Naive thymus-derived CD4-positive, alpha-beta T cell (primary cell): ENCODE measurements at places on chromosomes 1 and 21. TPM values are rescaled to one million over a fixed set of nuclear protein-coding genes. Genes with fewer than 3 reads are reported as not detected.

Gene KLHL12
- 12.1 TPM for polyA plus RNA-seq

Gene GLIS1
- not detected for polyA plus RNA-seq

Gene PGLYRP4
- not detected for polyA plus RNA-seq

Gene PLD5
- polyA plus RNA-seq: not detected

Gene TRIM62
- polyA plus RNA-seq: 3.6 TPM

Gene RNU1-1
- polyA plus RNA-seq: not detected

Gene GPA33
- 43.6 TPM for polyA plus RNA-seq

Gene AMY1A
- polyA plus RNA-seq: not detected

Gene MRAP
- polyA plus RNA-seq: not detected

Gene MRPL37
- 54.8 TPM for polyA plus RNA-seq

Gene SLC1A7
- not detected for polyA plus RNA-seq

Gene OLFM3
- not detected for polyA plus RNA-seq

Gene CR2
- polyA plus RNA-seq: 14.5 TPM

Gene KIF17
- polyA plus RNA-seq: not detected

GRCh38 chr21:45509566-45510465, 32.4 kb downstream of the SLC19A1 start:
- H3K27me3 ChIP-seq: no peaks in the 10 kb centered on the region
- H3K4me1 ChIP-seq: no peaks in the 10 kb centered on the region
- no peak for DNase-seq
- no peak overlapping the region for H3K27ac ChIP-seq
- H3K4me3 ChIP-seq: no peak overlapping the region

GRCh38 chr1:1631782-1632420, at the start of gene MMP23B:
MMP23B (plus strand) TSS chr1:1632173; CDS start chr1:1632219, 46 bp downstream.
- H3K4me3 ChIP-seq: no peak within 1 kb of the TSS
- no peaks in the 10 kb centered on the region for H3K27me3 ChIP-seq
- no peak within 1 kb of the TSS for H3K27ac ChIP-seq

- H3K27ac ChIP-seq: no peak overlapping the region
- H3K4me3 ChIP-seq: no peak overlapping the region
- no peaks in the 10 kb centered on the region for H3K27me3 ChIP-seq
- DNase-seq: no peak
- no peaks in the 10 kb centered on the region for H3K36me3 ChIP-seq
- H3K4me1 ChIP-seq: no peaks in the 10 kb centered on the region
Measured at GRCh38 chr21:40997831-40998230, 150.9 kb upstream of the DSCAM start.

DNA sequence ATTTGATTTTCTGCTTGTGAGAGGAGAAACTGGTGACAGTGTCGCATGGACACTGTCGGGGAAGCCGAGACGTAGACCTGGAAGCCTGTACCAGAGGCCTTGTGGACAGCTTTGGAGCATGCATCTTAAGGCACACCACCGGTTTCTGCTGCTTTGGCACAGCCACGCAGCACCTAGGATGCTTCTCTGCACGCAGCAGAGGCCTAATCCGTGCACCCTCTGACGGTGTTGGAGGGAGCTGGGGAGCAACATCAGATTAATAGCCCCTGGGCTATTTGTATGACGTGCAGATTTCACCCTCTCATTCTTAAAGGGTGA, 30.3 kb downstream of the TEX35 start:
- H3K4me1 ChIP-seq: peaks cover 5% of the 10 kb centered on the region
- H3K27me3 ChIP-seq: no peaks in the 10 kb centered on the region
- peak overlapping the region; percentile 99 for H3K4me3 ChIP-seq
- H3K27ac ChIP-seq: peak overlapping the region; percentile 34

DNA sequence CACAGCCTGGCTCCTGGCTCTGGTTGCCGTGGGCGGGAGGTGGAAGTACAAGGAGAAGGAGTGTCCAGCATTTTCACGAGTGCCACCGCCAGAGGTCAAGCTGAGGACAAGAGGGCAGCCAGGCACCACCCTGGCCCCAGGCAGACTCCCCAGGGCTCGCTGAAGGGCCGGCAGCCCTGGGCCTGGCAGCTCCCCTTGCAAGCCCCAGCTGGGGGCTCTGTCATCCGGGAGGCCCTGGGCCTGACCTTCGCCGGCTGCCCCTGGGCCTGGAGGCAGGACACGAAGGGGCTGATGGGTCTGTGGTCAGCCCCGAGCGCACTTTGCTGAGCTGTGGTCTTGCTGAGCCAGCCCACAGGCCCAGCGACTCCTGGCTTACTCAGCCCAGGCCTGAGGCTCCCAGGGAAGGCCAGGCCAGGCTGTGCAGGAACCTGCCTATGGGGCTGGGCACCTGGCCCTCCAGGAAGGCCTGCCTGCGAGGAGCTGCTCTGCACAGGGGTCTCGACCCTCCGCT, 74.8 kb downstream of the MORN1 start:
- H3K36me3 ChIP-seq: no peaks in the 10 kb centered on the region
- no peak overlapping the region for H3K27ac ChIP-seq

DNA sequence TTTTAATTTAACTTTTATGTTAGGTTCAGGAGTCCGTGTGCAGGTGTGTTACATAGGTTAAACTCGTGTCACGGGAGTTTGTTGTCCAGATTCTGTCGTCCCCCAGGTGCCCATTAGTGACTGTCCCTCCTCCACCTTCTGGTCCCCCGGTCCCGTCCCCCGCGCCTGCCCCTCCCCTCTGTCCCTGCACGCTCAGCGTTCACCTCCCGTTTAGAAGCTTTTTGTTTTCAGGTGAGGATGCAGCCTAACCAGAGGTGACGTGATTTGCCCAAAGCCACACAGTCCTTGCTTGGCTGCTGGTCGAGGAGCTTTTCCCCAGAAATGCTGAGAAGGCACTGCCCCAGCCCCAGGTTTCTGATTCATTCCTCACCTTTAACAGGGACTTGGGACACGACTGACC, 844 bp downstream of the C1orf146 start:
- H3K4me1 ChIP-seq: no peaks in the 10 kb centered on the region
- no peaks in the 10 kb centered on the region for H3K36me3 ChIP-seq
- no peaks in the 10 kb centered on the region for H3K27me3 ChIP-seq
- H3K27ac ChIP-seq: no peak overlapping the region
- H3K4me3 ChIP-seq: no peak overlapping the region
- DNase-seq: no peak

- no peaks in the 10 kb centered on the region for H3K36me3 ChIP-seq
- no peak overlapping the region for H3K4me3 ChIP-seq
- no peaks in the 10 kb centered on the region for H3K4me1 ChIP-seq
- H3K27ac ChIP-seq: no peak overlapping the region
- H3K27me3 ChIP-seq: no peaks in the 10 kb centered on the region
Measured at GRCh38 chr21:36188081-36188681, 31.6 kb downstream of the DOP1B start.

- no peak for DNase-seq
- H3K4me3 ChIP-seq: no peak overlapping the region
- H3K27me3 ChIP-seq: peaks cover 10% of the 10 kb centered on the region
- H3K36me3 ChIP-seq: no peaks in the 10 kb centered on the region
- H3K4me1 ChIP-seq: peaks cover 3% of the 10 kb centered on the region
- H3K27ac ChIP-seq: no peak overlapping the region
Measured at GRCh38 chr1:46130606-46131005, 1.8 kb downstream of the PIK3R3 start.

- no peak overlapping the region for H3K27ac ChIP-seq
- DNase-seq: no peak
- H3K4me1 ChIP-seq: no peaks in the 10 kb centered on the region
- H3K27me3 ChIP-seq: no peaks in the 10 kb centered on the region
- H3K4me3 ChIP-seq: no peak overlapping the region
Measured at GRCh38 chr1:225950905-225951497, 10.0 kb upstream of the LEFTY2 start.

GRCh38 chr1:226447932-226448665, 40.2 kb upstream of the PARP1 start:
- no peak overlapping the region for H3K27ac ChIP-seq
- no peak for DNase-seq
- H3K4me3 ChIP-seq: no peak overlapping the region
- peaks cover 26% of the 10 kb centered on the region for H3K4me1 ChIP-seq
- H3K36me3 ChIP-seq: no peaks in the 10 kb centered on the region

DNA sequence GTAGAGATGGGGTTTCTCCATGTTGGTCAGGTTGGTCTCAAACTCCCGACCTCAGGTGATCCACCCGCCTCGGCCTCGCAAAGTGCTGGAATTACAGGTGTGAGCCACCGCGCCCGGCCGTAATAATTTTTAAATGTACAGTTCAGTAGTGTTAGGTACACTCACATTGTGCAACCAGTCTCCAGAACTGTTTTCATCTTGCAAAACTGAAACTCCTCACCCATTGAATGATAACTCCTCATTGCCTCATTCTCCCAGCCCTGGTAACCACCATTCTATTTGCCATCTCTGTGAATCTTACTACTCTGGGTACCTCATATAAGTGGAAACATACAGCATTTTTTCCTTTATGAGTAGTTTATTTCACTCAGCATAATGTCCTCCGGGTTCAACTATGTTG, 3.4 kb downstream of the NLRP3 start:
- H3K27ac ChIP-seq: no peak overlapping the region
- no peaks in the 10 kb centered on the region for H3K36me3 ChIP-seq
- no peak for DNase-seq
- H3K4me3 ChIP-seq: no peak overlapping the region

GRCh38 chr1:2953688-2954285, 67.5 kb upstream of the ACTRT2 start:
- H3K27me3 ChIP-seq: no peaks in the 10 kb centered on the region
- H3K27ac ChIP-seq: no peak overlapping the region

DNA sequence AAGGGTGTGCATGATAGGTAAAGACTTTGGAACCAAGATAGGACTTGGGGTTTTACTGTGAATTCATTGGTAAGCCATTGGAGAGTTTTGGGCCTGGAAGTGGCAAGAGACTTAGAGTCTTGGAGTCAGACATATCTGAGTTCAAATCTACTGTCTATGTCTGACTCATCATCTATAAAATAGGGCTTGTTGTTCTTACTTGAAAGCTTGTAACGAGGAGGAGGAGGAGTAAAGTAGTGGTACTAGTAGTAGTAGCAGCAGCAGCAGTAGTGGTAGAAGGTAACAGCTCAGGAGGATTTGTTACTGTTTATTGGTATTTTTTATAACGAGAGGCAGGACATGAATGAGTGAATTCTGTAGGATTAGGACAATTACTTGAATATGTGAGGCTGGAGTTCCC, 62.7 kb downstream of the CACHD1 start:
- DNase-seq: no peak
- H3K4me1 ChIP-seq: peaks cover 6% of the 10 kb centered on the region
- no peak overlapping the region for H3K27ac ChIP-seq
- no peak overlapping the region for H3K4me3 ChIP-seq
- no peaks in the 10 kb centered on the region for H3K27me3 ChIP-seq
- no peaks in the 10 kb centered on the region for H3K36me3 ChIP-seq

GRCh38 chr1:228976316-228976715, 241.0 kb downstream of the RHOU start:
- H3K4me3 ChIP-seq: no peak overlapping the region
- DNase-seq: no peak
- H3K36me3 ChIP-seq: no peaks in the 10 kb centered on the region
- H3K4me1 ChIP-seq: no peaks in the 10 kb centered on the region
- no peaks in the 10 kb centered on the region for H3K27me3 ChIP-seq

GRCh38 chr1:68542586-68542985, 45.7 kb upstream of the DEPDC1 start:
- H3K27me3 ChIP-seq: no peaks in the 10 kb centered on the region
- DNase-seq: no peak
- no peaks in the 10 kb centered on the region for H3K36me3 ChIP-seq

DNA sequence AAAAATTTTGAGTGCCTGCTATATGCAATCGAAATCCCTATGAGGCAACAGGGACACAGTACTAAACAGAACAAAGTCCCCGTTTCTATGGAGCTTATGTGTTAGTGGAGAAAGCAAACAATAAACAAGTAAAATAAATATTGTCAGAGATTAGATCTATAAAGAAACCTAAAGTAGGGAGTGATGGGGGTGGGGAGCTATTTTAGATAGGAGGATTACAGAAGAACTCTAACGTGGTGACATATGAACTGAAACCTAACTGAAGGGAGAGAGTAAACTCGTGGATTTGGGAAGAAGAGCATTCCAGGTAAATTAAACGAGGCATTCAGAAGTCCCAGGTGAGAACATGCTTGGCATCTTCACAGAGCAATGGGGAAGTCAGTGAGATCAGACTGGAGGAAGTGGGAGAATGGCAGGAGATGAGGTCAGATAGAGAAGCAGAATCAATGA, 154.5 kb downstream of the DENND1B start:
- no peaks in the 10 kb centered on the region for H3K36me3 ChIP-seq
- H3K27me3 ChIP-seq: no peaks in the 10 kb centered on the region
- no peaks in the 10 kb centered on the region for H3K4me1 ChIP-seq
- DNase-seq: no peak
- no peak overlapping the region for H3K4me3 ChIP-seq
- no peak overlapping the region for H3K27ac ChIP-seq

DNA sequence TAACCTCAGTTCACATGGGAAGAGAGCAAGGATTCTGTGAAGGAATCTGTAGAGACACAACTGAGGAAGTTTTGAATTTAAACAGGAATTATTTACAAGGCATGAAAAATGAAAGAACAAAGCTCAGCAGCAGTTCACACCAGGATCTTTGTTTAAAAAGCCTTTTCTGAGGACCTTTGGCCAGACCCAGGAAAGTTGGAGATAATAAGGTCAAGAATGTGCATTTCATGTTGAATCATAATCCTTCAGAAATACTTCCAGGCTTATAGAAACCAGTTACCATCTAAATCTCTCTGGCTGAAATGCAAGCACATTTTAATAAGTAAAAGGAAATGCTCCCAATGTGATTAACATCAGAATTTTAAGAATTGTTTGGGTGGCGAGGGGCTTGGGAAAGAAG, 2.7 kb downstream of the CLIC6 start:
- H3K27ac ChIP-seq: no peak overlapping the region
- H3K4me3 ChIP-seq: no peak overlapping the region
- peaks cover 8% of the 10 kb centered on the region for H3K27me3 ChIP-seq
- DNase-seq: no peak

GRCh38 chr1:204013052-204013451, 59.9 kb upstream of the SOX13 start:
- DNase-seq: no peak
- H3K27ac ChIP-seq: no peak overlapping the region
- no peaks in the 10 kb centered on the region for H3K27me3 ChIP-seq
- no peaks in the 10 kb centered on the region for H3K36me3 ChIP-seq
- no peak overlapping the region for H3K4me3 ChIP-seq

- H3K4me3 ChIP-seq: no peak overlapping the region
- no peaks in the 10 kb centered on the region for H3K27me3 ChIP-seq
- no peaks in the 10 kb centered on the region for H3K4me1 ChIP-seq
- H3K27ac ChIP-seq: no peak overlapping the region
Measured at GRCh38 chr1:230892018-230892491, 23.7 kb upstream of the C1orf198 start.

DNA sequence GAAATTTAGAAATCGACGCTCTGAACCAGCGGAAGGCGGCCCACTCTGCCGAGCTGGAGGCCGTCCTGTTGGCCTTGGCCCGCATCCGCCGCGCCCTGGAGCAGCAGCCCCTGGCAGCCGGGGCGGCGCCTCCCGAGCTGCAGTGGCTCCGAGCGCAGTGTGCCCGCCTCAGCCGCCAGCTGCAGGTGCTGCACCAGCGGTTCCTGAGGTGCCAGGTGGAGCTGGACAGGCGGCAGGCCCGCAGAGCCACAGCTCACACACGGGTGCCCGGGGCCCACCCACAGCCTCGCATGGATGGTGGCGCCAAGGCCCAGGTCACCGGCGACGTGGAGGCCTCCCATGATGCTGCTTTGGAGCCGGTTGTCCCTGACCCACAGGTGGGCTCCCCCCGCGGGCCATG, 47.0 kb upstream of the DIP2A start:
- no peaks in the 10 kb centered on the region for H3K36me3 ChIP-seq
- H3K4me3 ChIP-seq: no peak overlapping the region
- no peaks in the 10 kb centered on the region for H3K27me3 ChIP-seq
- no peak for DNase-seq

- no peak overlapping the region for H3K4me3 ChIP-seq
- H3K4me1 ChIP-seq: no peaks in the 10 kb centered on the region
- H3K27ac ChIP-seq: no peak overlapping the region
- H3K27me3 ChIP-seq: no peaks in the 10 kb centered on the region
- H3K36me3 ChIP-seq: no peaks in the 10 kb centered on the region
Measured at GRCh38 chr1:48036710-48037355, 39.6 kb upstream of the TRABD2B start.
